ENCODE measurements at places on chromosomes 7 and 10.

DNA sequence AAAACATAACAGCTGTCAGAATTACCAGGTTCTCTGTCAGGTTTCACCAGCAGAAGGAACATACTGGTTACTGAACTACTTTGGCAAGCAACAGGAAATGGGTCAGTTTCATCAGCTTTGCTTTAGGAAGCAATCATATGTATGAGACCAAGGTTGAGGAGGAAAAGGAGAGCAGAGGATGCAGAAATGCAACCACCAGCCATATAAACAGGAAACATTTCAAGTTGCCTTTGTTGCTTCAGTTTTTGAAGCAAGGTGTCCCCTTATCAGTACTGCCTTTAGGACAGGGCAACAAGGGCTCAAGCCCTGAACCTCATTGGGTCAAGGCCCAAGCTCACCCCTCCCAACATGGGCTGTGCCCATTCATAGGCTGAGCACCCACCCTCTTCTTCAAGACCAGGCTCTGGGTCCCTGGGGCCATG, 10.2 kb downstream of the HIPK2 start:
- DNase-seq, result no peak

- DNase-seq, result no peak
Observed at GRCh38 chr10:93181271-93182048, 107.8 kb downstream of the CYP26A1 start.

- DNase-seq, result no peak
Observed at GRCh38 chr7:23397241-23397640, 73.0 kb downstream of the IGF2BP3 start.

GRCh38 chr10:102335184-102335583, 60.3 kb upstream of the NFKB2 start:
- DNase-seq, result no peak

- peak; percentile 43 for DNase-seq
Observed at GRCh38 chr10:73577788-73578187, 13.4 kb downstream of the USP54 start.

GRCh38 chr7:69599286-69599954, 1.1 kb downstream of the AUTS2 start:
- peak; percentile 75 for DNase-seq

GRCh38 chr7:12674861-12675260, 12.6 kb upstream of the ARL4A start:
- peak; percentile 83 for DNase-seq

DNA sequence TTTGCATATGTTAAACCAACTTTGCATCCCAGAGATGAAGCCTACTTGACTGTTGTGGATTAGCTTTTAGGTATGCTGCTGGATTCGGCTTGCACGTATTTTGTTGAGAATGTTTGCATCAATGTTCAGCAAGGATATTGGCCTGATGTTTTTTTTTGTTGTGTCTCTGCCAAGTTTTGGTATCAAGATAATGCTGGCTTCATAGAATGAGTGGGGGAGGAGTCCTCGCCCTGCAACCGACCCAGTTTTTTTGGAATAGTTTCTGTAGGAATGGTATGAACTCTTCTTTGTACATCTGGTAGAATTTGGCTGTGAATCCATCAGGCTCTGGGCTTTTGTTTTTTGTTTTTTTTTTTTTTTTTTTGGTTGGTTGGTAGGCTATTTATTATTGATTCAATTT, 147.9 kb downstream of the AHR start:
- no peak for DNase-seq

- DNase-seq, result no peak
Observed at GRCh38 chr10:13559124-13559700, 27.6 kb upstream of the PRPF18 start.

- no peak for DNase-seq
Observed at GRCh38 chr10:11646450-11646849, 35.0 kb upstream of the USP6NL start.

DNA sequence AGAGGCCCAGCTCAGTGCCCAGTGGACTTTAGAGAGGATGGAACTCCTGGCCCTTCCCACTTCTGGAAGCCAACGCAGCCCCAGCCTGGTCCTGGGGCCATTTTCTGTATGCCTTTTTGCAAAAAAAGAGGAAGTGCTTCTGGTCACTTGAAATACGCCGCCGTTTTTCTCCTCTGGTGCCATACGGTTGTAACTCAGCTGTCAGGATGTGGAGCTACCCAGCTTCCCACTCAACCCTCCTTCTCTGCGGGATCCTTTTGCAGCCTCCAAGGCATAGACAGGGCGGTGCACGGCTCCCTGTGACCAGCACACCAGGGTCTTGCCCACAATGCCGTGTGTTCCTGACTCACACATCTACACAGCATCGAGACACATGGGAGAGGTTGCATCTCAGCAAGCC, 369.6 kb downstream of the TCERG1L start:
- DNase-seq, result no peak

DNA sequence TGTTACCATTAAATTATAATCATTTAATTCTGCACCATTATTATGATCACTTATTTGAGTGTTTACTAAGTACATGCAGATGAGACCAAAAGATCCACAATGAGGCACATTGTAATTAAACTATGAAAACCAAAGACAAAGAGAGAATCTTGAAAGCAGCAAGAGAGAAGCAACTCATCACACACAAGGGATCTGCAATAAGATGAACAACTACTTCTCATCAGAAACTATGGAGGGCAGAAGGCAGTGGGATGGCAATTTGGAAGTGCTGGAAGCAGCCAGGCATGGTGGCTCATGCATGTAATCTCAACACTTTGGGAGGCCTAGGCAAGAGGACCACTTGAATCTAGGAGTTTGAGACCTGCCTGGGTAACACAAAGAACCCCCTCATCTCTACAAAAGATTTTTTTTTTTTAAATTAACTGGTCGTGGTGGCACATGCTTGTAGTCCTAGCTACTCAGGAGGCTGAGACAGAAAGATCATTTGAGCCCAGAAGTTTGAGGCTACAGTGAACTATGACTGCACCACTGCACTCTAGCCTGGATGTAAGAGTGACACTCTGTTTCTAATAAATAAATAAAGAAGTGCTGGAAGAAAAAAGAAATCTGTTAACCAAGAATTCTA, 47.7 kb downstream of the CDK6 start:
- peak; percentile 27 for DNase-seq

DNA sequence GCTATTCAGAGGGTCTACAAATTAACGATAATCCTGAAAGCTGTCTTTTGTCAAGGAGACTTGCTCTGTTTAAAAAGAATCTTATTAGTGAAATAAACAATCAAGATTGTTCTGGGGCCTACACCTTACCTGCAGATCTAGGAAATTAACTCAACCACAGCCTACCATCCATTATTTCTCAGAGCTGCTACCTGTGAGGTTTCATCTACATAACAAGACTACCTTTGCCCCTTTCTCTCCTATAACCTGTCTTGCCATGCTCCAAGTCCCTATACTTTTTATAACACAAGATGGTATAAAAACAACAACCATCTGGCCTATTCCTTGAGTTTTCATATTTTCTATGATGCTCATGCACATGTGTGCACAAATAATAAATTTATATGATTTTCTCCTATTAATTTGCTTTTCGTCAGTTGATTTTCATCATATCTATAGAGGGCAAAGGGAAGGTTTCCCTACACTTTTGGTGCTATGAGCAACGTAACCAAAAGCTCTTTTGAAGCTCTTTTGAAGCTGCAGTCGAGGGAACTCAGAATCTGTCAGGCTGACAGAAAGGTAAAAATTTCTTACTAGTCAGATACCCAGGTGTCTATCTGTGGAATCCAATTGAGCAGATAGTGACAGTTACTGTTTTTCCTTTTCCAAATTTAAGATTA, 138.1 kb downstream of the CACNA2D1 start:
- DNase-seq, result peak; percentile 48

All from GM23338 (cell line).